GM13977 (cell line): ENCODE measurements at places on chromosomes 4 and X.
A peak's percentile ranks its signal among the peaks of the same experiment; 100 is the strongest.

GRCh38 chr4:58603951-58604350 lies 1493.8 kb upstream of the IGFBP7 start:
- no peak for DNase-seq

DNA sequence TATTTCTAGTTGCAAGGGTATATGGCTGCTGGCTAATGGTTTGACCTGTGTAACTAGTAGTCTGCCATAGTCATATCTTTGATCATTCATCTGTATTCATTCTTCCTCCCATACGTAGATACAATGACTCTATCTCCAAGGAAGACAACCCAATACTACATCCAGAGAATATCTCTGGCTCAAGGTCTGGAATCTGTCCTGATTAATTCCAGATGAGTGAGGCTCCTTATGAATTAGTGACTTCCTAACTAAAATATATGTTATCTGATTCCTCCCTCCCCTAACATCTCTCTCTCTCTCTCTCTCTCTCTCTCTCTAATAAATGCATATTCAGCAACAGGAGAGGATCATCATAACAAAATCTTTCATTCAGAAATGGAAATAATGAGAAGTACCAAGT lies 641.5 kb downstream of the FAT4 start:
- no peak for DNase-seq

DNA sequence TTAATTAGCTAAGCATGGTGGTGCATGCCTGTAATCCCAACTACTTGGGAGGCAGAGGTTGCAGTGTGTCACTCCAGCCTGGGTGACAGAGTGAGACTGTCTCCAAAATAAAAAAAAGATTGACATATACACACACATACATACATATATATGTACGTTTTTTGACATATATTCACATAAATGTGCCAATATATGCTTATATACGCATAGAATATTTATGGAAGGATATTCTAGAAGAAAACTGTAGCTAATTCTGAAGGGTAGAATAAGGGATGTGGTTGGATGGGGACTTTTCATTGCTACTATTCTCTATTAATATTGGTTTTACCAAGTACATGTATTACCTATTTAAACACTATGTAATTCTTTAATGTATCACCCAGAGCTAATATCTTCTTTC lies 19.7 kb downstream of the ZGRF1 start:
- DNase-seq = no peak

DNA sequence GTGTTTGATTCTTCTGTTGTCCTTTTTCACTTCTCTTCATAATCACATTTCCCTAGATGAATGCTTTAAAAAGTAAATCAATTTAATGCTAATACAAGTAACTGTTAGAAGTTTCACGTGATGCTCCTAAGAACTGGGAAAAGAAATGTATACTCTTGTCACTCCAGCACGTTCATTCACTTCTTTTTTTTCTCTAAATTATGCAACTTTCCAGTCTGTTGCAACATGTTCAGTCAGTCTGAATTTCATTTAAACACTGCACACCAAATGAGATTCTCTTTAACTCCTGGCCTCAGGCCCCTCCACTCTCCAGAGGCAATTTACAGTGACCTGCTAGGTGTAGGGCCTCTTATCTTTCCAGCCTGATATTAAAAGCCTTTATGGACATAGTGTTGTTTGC lies 321.9 kb downstream of the HS3ST1 start:
- no peak for DNase-seq

DNA sequence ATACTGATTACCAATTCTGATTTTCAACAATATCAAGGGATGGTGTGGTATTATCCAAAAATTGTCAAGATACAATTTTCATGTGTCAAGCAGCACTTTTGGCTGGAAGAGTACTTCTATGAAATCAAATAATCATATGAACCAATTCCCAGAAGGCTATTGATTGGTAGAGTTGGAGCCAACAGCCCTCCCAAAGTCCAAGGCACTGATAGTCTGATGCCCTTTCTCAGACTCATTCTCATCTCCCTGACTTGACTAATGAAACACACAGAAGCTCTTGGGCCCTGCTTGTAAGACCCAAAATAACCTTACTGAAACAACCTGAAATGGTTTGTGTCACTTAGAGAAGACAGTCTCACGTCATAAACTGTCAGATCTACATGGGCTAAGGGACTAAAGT lies 48.9 kb downstream of the ATP11C start:
- no peak for DNase-seq

DNA sequence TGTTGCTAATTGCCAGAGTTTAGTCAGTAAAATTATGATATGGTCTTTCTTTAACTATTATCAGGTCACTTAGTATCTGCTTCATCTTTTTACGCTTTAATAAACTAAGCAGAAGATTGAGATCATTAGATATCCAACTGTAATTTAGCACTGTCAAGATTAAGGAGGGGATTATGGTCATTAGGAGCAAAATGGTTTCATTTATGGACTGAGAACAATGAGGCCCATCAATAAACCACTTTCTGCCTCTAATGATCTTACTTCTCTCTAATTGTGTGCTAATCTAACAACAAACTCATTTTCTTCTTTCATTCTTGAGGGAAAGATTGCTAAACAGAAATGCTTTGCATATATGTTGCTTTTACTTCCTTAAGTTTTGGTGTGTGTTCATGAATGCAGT lies 340.4 kb downstream of the RPA4 start:
- no peak for DNase-seq

DNA sequence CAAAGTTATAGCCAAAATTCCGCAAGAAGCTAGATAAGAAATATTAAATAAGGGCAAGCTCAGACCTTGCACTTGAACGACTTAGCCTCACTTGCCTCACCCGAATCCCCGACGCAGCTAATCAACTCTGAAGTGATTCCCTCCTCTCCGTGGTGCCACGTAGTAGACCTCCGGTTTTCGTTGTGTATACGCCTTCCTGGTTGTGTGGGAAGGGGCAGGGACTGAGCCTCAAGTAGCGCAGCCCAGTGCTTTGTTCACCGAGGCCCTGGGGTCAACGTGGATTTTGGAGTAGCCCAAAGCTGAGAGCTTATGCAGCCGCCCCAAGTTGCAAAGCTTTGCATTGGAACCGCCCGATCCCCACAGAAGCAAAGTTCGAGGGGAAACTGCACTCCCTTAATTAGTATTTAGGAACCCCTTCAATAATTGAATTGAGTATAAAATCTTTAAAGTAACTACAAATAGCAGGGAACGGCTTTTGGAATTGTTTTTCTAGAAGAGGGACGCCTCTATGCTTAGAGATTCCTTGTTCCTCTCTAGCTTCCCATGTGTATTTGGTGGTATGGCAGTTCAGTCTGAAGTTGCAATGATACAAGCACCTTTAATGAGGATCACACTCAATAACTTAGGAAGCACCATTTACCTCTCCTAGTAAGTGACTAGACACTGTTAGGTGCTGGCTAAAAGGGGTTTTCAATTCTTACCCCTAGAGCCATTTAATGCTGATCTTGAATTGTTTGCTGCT lies 55.7 kb downstream of the LINC00632 start:
- DNase-seq = no peak

- DNase-seq = peak; percentile 44
Observed at GRCh38 chr4:41692717-41693345, 55.7 kb downstream of the PHOX2B start.

DNA sequence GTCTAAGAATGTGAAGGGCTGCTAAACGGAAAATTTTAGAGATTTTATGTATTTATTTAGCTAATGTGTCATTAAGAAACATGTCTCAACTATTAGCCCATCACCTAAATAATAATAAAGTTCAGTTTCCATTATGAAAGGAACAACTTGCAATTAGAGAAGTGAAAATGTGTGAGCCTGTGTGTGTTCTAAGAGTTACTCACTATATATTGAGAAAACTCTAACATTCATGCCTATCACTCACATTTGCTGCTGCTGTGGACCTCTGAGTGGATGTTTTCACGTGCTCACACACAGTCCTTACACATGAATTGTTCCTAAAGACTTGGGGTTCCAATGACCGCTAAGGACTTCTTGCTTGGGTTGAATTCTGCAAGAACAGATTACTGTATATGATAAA lies 364.0 kb downstream of the TMA16 start:
- DNase-seq = no peak

GRCh38 chr4:139901531-139902320 lies 236.1 kb downstream of the MGST2 start:
- DNase-seq = no peak

GRCh38 chrX:9943420-9943819 lies 23.7 kb upstream of the CLDN34 start:
- no peak for DNase-seq

DNA sequence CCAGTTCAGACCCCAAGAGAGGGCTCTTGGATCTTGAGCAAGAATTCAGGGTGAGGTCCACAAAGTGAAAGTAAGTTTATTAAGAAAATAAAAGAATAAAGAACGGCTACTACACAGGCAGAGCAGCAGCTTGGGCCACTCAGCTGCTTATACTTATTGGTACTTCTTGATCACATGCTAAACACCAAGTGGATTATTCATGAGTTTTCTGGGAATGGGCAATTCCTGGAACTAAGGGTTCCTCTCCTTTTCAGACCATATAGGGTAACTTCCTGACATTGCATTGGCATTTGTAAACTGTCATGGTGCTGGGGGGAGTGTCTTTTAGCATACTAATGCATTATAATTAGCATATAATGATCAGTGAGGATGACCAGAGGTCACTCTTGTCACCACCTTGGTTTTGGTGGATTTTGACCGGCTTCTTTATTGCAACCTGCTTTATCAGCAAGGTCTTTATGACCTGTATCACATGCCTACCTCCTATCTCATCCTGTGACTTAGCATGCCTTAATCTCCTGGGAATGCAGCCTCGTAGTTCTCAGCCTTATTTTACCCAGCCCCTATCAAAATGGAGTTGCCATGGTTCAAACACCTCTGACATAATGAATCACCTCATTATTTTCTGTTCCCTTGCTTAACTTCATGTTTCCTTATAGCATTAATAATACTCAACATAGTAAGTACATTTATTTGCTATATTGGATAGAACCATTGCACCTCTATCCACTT lies 476.3 kb downstream of the DTHD1 start:
- no peak for DNase-seq

DNA sequence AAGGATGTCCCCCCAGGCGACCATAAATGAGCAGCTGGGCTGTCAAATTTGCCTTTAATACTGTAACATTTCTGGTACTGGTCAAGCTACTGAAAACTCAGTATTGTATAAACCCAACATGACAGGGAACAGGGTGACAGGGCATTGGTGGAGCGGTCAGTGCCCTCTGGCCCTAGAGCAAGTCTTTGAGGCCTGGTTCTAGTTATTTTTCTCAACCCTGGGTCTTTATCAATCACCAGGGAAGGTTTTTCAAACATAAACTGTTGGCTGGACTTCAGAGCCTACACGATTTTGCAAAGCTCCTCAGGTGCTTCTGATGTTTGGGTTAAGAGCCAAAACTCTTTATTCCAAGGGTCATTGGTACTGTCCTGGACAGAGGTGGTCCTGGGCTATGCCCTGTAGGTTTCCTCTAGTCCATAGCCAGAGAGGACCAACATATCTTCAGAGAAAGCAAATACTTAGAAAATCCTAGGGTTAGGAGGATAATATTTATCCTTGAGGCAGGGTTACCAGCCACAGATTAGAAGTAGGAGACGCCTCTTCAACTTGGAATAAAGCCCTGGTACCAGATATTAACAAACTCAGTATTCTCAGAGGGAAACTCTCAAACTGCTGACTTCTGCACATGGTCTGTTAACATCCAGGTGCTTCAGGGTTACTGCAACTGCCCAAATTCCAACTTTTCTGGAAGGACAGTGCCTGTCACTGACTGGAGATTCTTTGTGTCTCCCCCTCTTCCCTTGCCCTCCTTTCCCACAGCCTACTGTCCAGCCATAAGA lies 26.7 kb upstream of the ADH7 start:
- no peak for DNase-seq

DNA sequence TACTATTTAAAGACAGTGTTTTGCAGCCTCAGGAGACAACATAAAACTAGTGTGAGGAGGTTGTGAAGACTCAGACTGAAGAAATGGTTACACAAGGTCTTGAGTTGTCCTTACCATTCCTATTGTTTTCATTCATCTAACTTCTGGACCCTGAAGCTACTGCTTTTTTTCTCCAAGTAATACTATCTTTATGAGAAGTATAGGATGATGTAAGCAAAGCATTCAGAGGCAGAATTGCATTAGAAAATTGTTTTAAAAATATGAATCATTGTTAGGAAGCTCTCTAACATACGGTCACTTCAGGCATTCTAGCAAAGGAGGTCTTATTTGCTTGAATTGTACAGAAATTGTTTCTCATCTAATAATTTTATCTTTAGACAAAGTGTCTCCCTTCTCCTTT lies 357.8 kb downstream of the TLL1 start:
- DNase-seq = no peak

GRCh38 chrX:5965406-5965805 lies 263.3 kb downstream of the NLGN4X start:
- no peak for DNase-seq

- no peak for DNase-seq
Observed at GRCh38 chr4:80922941-80923340, 107.6 kb upstream of the BMP3 start.

GRCh38 chr4:152696764-152697261 lies 17.0 kb upstream of the TMEM154 start:
- DNase-seq = peak; percentile 84

DNA sequence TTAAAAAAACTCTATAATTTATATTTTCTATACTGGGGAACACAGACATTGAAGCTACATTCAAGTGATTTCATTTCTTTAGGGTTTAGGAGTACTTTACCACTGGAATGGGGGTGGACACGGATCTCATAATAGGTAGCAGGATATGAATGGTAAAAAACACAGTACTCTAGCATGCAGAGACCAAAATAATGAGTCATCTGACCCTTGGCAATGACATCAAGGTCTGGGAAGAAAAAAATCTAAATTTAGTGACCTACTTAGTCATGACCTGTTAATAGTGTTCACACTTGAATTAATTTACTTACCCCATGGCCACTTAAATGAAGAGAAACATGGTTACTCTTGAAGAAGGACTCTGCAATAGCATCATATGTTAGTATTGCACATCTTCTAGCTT lies 187.9 kb downstream of the EPHA5 start:
- DNase-seq = no peak

GRCh38 chr4:71095545-71095944 lies 102.1 kb downstream of the DCK start:
- DNase-seq = no peak

GRCh38 chr4:72918362-72918761 lies 151.2 kb downstream of the COX18 start:
- no peak for DNase-seq
